ENCODE measurements at places on chromosomes 7 and 10.

DNA sequence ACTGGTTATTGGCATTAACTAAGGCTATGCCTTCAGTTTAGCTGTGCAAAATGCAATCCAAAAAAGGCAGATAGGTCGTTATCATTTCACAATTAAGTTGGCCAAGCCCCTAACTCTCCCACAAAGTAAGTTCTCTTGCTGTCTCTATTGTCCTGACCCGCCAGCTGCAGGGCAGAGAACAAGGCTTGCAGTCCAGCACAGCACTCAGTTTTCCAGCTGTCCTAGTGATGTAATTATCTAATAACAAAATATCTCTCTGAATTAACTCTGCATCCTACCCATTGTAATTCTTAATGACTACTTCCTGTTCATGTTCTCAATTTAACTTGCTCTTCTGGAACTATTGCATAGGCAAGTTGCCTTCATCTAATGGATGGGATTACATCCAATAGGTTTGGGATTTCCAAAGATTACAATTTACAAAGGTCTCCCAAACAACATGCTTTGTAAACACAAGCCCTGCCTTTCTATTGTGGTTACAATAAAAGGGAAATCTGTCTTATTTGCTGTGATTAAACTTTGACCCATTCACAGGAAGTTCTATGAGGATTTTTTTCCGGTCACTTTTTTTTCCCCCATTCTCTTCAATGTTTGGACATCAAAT lies 55.2 kb downstream of the CDK6 start:
- no peak for DNase-seq

GRCh38 chr10:23157691-23158369 lies 34.3 kb upstream of the PTF1A start:
- DNase-seq, result peak; percentile 46

DNA sequence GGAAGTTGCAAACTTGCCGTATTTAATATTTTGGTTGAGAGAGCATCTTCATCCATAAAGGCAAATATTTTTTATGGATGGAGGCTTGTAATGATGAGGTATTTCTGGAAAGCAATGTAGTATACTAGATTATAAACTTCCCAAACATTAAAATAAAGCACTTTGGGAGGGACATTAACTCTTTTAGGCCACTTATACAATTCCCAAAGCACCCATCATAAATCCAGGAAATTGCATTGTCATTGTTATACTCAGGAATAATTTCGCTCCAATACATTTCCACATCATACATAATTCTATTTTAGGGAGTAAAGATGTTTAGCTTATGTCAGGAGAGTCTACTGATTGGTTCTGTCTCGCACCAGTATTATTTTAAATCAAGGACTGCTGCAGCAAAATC lies 212.7 kb upstream of the MKI67 start:
- no peak for DNase-seq

DNA sequence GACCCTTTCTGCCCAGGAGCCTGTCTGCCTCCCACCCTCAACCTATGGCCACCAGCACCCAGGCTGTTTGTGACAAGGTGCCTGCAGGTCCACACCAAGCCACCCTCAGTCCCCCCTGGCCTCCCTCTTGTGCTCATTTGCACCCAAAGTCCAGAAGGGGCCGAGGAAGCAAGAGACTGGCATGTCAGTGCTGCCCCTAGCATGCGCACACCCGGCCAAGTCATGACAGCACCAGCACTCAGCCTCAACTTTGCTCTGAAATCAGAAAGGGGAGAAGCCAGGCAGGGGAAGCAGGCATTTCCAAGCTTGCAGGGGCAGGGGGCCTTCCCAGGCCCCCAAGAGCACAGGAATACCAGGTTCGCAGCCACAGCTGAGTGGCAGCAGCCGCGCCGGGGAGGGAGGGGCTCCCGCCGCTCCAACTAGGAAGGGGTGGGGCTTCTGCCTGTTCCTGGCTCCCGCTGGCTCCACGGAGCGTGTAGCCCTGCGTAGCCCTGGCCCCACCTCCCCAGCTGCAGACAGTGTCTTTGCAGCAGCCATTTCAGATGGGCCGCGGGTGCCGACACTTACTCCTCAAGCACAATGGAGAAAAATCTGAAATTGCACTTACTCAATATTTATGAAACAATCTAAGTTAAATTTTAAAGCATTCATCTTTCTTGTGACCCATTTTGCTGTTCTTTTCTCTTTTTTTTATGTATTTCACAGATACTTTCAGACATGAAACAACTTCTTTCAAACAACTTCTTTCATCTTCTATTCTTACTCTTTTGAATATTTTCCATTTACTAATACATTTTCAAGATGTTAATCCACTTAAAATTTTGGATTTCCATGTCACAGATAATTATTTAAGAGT lies 54.9 kb upstream of the ABCB5 start:
- DNase-seq, result peak; percentile 45

DNA sequence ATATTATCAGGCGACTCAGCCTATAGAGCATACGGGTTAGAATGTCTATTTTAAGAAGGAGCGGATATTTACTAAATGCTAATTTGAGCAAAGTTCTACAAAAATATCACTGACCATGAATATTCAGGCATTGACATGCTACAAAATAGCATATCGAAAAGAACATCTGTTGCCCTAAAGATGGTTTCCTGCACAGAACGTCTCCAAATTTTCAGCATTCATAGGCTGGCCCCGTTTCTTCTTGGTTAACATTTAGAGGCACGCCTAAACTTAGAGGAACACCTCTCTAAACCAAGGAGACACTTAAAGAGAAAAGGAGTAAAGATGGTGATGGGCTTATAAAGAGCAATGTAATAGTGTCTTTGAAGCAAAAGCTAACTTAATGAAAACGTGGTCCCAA lies 1.3 kb upstream of the MINPP1 start:
- no peak for DNase-seq

- peak; percentile 15 for DNase-seq
These were observed 138.7 kb downstream of the GNAI1 start for GRCh38 chr7:80273327-80273726.

DNA sequence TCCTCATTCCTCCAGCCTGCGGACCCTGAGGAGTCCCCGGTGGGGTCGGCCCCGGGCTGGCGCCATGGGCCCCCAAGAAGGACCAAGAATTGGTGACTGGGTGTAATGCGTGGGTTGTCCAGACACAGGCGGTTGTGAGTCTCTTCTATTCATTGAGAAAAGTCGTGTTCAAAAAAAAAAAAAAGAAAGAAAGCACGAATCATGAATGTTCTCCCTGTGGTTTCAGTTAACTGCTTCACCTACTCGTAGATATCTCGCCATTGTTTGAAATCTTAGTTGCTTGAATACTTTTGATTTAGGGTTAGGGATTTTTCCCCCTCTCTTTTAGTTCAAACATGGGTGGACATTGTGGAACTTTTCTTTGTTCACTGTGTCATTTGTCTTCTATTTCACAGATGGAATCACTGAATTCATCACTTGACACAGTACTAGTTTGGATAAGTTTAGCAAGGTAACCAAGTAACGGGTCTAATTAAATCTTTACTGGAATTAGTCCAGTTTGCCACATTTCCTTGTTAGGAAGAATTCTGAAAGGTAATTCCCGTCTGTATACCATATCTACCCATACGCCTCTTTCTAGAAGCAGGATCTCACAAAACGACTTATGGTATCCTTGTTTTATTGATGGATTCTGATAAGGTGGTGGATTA lies 775 bp downstream of the STARD3NL start:
- DNase-seq, result no peak

- DNase-seq, result no peak
These were observed 27.2 kb upstream of the ATP6V0A4 start for GRCh38 chr7:138825049-138825721.

GRCh38 chr10:70119623-70120022 lies 13.0 kb downstream of the AIFM2 start:
- DNase-seq, result no peak

DNA sequence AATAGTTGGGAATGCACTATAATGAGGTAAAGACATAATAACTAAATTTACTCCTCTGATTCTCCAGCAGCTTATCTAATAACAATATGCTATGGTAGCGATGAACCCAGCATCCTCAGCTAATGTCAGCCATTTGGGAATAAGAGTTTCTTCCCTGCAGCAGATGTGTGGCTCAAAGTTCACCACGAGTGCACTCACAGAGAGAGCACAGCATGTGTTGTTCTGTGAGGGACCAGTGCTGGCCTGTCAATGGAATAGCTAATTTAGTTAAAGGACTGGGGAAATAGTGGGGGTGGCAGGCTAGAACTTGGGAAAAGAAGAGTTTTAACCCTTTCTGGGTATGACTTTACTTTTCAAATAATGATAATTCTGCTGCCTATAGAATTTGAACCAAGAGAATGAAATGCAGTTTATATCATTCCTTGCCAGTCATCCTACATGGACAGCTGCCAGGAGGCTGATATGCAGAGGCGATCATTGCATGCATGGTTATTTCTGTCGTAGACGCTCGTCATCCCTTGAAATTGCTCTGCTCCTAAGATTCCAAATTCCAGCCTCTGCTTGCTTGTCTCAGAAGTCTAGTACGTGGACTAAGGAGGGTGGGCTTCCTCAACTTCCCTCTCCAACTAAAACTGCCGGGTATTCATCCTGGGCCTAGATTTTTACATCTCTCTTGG lies 355.6 kb downstream of the RNLS start:
- no peak for DNase-seq

- DNase-seq, result no peak
These were observed 26.0 kb upstream of the TARP start for GRCh38 chr7:38299275-38299931.

GRCh38 chr7:80170445-80170844 lies 35.8 kb downstream of the GNAI1 start:
- no peak for DNase-seq

DNA sequence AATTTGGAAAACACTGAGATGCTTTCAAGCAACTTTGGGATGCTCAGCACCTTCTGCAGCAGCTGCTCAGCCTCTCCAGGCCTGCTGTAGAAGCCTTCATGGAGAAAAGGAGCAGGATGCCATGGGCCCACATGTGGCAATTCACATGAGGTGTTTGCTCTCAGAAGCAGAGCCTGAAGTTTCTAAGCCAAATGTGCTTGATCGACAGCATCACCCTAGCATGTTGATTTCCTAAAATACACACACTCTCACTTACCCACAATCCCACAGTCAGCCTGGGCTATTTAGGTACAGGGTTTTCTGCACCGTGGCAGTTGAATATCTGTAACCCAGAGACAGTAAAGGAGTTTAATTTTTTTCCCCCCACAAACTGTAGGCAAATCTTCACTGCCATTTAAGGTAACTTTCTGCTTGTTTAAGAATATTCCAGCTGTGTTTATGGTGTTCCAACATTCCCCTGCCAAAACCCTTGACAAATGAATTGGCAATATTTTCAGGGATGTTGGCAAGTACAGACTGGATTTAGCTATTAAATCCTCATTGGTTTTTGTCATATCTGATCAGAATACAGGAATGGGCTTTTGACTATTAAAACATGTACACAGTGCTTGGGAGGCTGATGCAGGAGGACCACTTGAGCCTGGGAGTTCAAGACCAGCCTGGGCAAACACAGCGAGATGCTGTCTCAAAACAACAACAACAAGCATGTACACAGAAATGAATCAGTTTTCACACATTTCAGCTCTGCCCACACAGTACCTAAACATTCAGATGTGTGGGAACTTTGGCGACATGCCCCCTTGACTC lies 244.2 kb downstream of the CELF2 start:
- no peak for DNase-seq

- DNase-seq, result no peak
These were observed 13.2 kb downstream of the UBTD1 start for GRCh38 chr10:97511711-97512440.

DNA sequence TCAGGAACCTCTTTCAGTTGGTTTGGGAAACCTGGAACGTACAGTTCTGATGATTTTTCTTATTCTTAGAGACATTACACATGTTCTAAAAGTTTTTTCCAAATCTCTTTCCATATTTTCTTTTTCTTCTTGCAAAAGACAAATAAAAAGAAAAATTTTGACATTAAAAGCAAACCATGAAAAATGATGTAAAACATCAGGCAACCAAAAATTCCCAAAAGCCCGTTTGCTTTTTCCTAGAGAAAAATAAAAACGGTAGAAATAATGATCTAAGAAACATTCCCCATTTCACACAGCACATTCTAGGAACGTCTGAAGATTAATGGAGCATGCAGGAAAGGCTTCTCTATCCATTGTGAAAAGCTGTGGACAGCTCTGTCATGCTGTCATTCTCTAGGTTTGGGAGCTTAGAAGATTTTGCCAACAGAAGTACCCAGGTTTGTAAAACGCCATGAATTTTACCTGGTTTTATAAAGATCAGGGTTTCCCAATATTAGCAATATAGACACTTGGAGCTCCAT lies 11.2 kb upstream of the PRTFDC1 start:
- DNase-seq, result no peak

- DNase-seq, result no peak
These were observed 153.4 kb upstream of the GDF10 start for GRCh38 chr10:47146572-47146971.

- no peak for DNase-seq
These were observed 59.4 kb downstream of the RAB11FIP2 start for GRCh38 chr10:117987244-117987909.

- DNase-seq, result no peak
These were observed 210.0 kb upstream of the LYZL1 start for GRCh38 chr10:29078919-29079318.

DNA sequence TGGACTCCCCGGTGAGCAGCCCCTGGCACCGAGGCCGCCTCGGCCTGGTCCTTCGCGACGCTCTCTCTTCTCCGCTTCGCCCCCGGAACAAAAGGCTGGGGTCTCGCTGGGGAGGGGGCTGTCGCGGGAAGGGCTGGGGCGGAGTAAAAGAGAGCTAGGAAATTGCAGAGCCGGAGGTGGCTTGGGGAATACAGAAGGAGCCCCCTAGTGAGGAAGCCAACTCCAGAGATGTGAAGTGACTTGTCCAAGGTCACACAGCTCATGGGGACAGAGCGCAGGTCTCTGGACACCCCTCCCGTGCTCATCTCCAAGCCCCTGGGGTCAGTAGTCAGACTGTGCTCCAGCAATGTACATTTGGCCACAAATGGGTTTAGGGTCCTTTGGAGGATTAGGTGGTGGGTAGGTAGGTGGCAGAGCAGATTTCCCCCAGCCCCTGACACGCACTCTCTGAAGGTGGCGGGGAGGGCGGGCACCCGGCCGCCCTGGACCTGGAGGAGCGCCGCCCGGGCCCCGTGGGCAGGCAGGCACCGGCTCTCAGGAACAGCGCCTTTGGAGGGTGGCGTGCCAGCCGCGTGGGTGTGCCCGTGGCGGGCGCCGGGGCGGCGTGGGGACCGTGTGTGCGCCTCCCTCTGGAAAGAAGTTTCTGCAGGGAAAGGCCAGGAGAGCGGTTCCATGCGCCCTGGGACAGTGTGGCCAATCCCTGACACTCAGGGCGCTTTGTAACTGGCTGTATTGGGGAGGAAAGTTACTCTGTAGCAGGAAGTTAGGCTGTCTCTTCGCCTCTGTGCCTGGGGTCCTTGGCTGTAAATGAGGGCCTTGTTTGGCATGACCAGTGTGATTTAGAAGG lies 910 bp downstream of the WIPF3 start:
- DNase-seq, result peak; percentile 13

DNA sequence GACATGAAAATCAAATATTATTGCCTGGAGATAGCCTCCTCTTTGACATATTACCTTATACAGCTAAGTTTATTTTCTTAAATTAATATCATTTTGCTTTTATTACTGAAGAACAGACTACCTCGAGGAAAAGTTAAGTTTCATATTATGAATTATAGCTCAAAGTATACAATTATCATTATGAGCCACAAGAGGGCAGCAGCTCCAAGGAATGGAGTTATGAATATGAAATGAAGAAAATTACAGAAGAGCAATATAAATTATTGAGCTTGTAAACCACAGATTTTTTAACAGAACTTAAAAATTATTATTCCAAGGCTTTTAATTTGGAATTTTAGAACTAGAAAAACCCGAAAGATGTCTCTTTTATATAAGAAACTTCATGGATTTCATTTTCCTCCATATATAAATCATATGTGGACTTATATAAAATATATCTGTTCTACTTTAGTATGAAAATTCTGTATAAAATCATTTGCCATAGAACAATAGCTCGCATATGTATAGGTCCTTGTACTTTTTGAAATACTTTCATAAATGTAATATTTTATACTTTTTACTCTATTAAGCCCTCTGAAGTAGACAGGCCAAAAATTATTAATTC lies 40.1 kb downstream of the IQUB start:
- DNase-seq, result peak; percentile 22

Data from trophoblast cell (in vitro differentiated cells and primary cell).